GM23248 (cell line): ENCODE measurements at places on chromosomes 3 and 15. TPM values are rescaled to one million over a fixed set of nuclear protein-coding genes. Genes with fewer than 3 reads are reported as not detected.
A peak's percentile ranks its signal among the peaks of the same experiment; 100 is the strongest.

The MNS1 gene
- total RNA-seq: 1.4 and 2.9 TPM in 2 replicates

DNA sequence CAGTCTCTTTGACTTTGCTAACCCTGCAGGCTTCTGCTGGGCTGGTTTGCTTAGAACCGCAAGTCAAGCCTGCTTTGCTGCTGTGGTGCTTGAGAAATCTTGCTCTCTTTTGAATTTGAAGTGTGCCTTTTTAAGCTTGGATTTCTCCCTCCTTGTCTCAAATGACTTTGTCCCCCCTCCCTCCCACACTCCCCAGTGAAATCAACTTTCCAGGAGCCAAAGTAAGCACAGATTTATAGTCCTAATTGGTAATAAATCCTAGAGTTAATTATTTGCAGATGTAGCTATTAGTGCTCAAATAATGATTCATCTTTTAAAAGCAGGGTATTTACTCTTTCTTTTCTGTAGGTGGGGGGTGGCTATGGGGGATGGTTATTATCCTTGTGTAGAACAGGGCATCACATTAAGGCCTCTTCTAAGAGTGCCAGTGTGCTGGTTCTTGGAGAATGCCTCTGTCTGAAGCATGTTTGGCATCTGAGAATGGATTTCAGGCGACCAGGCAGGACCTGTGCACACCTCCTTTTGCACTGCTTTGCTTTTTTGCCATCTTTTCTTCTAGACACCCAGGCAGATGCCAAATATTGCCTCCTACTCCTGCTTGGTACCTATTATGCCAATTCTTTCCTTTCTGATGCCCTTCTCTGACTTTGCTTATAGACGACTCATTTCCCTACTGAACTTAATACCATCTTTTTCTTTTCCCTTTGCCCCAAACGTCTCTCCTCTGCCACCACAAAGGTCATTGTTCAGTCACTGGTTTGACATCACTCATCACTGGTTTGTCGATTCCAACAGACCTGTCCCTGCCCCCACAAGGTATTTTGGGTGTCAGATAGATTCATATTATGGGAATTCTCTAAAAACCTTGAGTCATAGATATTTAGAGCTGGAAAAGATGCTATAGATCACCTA lies 50.7 kb downstream of the CLDN11 start:
- peak; percentile 65 for DNase-seq

The NPAP1 gene
- total RNA-seq: not detected in 2 replicates

DNA sequence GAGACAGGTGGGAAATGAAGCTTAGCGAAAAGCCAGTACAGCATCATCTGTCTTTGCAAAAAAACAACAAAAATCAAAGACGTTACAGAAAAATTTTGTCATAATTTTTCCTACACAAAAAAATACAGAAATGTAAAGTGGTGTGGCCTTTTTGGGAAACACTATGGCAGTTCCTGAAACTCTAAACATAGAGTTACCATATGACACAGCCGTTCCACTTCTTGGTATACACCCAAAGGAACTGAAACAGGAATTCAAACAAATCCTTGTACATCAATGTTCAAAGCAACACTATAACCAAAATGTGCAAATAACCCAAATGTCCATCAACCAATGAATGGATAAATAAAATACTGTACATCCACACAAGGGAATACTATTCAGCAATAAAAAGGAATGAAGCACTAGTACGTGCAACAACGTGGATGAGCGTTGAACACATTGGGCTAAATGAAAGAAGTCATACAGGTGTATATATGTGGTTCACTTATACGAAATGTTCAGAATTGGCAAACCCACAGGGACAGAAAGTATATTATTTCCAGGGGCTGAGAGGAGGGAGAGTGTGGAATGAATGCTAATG lies 46.8 kb downstream of the GLB1 start:
- DNase-seq: no peak

GRCh38 chr3:11523572-11524101 lies 120.1 kb downstream of the VGLL4 start:
- DNase-seq: no peak

DNA sequence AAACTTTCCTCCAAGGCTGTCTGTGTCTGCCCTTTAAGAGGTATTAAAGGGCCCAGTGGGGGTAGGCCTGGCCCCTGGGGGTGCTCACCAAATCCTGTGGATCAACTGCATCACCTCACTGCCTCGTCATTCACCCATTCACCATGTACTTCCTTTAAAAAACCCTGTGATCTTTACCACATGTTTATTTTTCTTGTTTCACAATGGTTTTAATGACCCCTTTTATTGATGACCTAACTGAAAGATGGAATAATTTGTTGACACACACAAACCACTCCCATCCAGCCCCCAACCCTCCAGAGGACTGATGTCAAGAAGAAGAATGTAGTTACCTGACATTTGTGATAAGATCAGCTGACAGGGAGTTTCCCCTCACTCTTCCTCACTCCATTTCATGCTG lies 40.8 kb downstream of the KCNAB1 start:
- no peak for DNase-seq

The IL17RC gene
- total RNA-seq: 41.8 and 49.4 TPM in 2 replicates

DNA sequence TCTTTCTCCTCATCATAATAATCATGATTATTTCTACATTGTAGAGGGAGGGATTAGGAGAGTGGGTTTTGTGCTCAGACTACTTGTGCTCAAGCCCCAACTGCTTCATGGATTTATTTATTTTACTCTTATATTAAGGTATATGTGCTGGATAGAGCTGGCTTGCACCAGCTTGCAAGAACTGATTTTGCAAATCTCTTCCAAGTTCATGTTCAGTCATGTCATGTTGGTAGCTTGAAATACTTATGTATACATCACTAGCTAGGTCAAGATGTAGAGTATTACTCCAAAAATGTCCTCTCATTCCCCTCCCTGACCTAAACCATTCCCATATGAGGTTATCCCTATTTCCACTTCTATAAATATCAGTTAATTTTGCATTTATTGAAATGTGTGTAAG lies 293.9 kb upstream of the RBMS3 start:
- no peak for DNase-seq

DNA sequence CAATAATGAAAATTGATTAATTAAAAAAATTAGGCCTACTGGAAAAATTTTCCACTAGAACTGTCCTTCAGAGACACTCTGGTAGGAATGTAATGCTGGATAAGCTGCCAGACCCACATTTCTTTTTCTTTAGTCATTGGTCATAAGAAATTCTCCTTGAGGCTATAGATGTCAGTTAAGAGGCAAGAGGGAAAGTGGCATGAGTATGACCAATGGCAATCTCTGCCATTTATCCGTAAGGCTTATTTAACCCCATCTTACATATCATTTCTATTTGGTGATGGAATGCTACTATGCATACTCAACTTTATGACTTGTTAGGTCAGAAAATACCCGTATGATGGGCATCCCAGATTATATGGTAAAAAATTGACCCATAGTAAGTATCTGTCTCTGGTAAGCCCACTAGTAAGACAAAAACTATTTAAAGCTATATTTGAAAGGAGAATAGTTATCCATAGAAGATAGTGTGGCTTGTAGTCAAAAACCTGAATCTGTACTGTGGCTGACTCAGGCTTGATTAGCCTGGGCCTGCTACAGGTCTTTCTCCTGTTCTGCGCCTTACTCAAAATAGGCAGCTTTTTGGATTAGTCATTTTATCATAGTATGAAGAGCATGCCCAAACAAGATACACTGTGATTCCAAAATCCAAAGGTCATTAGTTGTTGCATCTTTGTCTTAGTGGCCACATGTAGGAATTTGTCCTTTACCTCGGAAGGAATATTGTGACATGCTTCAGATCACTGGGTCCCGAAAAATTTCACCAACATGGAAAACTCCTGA lies 314.7 kb downstream of the PYDC2 start:
- DNase-seq: peak; percentile 34

DNA sequence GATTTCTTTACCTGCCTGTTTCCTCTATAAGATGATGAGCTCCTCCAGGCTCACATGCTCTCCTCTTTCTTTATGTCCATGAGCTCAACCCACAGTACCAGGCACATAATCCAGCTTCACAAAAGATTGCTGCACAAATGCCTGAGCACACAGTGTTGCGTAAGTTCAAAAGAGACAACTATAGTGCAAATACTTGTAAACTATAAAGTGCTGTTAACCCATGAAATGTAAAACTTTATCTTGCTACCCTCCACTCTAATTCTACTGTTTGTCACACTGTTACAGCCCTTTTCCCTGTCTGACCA lies 101.0 kb upstream of the LPP start:
- DNase-seq: no peak

The GPR27 gene
- not detected in 2 replicates for total RNA-seq

- peak; percentile 40 for DNase-seq
Measured at GRCh38 chr3:125582707-125583106, 12.6 kb downstream of the OSBPL11 start.

- peak; percentile 74 for DNase-seq
Measured at GRCh38 chr15:92112180-92112579, 258.7 kb downstream of the SLCO3A1 start.

The SEMA7A gene
- 132 and 151 TPM in 2 replicates for total RNA-seq

The NMNAT3 gene
- total RNA-seq: not detected in 2 replicates

- DNase-seq: peak; percentile 51
Measured at GRCh38 chr3:156764751-156765150, 61.4 kb upstream of the LEKR1 start.

DNA sequence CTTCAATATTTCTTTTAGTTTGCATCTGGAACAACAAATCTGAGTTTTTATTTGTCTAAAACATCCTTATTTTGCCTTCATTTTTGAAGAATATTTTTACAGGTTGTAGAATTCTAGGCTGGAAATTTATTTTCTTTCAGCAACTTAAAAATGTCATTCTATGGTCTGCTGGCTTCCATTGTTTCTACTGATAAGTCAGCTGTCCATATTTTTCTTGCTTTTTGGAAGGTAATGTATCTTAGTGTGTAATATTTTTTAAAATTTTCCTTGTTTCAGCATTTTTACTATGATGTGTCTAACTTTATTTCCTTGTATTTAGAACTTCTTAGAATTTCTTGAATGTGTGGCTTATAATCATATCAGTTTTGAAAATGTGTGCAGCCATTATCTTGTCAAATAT lies 37.0 kb downstream of the SEMA6D start:
- DNase-seq: peak; percentile 16

The APBA2 gene
- total RNA-seq: 0.65 and 1.1 TPM in 2 replicates

The GPR15 gene
- total RNA-seq: not detected in 2 replicates

DNA sequence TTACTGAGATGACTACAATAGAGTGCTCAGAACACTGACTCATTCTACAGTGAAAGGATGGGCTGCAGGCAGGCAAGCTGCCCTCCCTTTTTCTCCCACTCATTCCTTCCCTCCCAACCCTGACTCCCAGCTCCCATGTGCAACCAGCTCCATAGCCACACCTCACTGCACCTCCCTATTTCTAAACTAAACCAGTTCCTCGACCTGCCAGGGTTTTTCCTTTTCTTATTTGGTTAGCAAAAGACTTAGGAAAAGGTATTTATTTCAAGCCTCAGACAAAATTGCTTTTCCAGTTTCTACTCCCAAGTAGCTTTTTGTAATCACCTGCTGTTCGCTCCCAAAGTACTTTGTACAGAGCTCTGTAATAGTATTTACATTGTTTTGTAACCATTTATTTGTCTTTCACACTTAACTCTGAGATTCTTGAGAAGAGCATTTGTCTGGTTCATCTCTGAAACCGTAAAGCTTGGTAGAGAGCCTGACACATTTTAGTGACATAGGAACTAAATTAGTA lies 2.2 kb downstream of the AADAC start:
- peak; percentile 85 for DNase-seq

DNA sequence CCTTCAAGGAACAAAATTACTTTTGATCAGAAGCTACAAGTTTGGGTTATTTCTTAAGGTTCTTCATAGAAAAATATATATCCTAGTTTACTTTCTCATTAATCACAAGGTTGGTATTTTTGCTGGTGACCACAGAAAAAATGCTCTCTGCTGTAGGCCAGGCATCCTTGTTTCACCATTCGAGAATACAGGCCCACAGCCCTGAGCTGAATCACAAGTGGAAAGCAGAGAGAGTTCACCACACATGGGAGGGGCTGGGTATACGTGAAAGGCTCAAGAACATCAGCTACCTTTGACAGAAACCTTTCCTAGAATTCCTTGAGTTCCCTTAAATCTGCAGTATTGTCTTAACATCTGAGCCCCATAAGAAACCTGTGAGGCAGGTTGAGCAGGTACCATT lies 23.2 kb downstream of the CPEB1 start:
- peak; percentile 63 for DNase-seq

The ARPIN gene
- total RNA-seq: 8.7 and 9.0 TPM in 2 replicates

The TEX9 gene
- 3.7 and 4.3 TPM in 2 replicates for total RNA-seq

GRCh38 chr3:43180027-43180426 lies 74.1 kb upstream of the POMGNT2 start:
- DNase-seq: peak; percentile 81

The CDAN1 gene
- total RNA-seq: 13.0 and 17.8 TPM in 2 replicates

The KLF15 gene
- total RNA-seq: 0.13 and 0.54 TPM in 2 replicates

The WDR72 gene
- not detected in 2 replicates for total RNA-seq

- no peak for DNase-seq
Measured at GRCh38 chr3:48451270-48451669, 4.7 kb downstream of the ATRIP start.

DNA sequence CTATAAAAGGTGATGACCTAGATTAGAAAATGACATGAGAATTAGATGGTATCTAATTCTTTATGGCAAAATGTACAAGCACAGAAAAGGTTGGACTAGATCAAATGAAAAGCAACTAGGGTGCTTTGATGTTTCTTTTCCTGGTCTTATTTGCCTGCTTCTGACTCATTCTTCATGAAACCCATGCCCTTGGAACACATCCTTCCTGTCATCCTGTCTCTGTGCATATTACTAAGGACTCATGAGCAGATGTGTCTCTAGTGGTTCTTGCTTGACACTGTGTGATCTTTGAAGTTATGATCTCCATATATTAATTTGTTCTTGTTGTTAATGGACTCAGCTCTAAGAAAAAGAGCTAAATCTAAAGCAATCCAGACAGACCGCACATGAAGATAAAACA lies 314.0 kb downstream of the ERC2 start:
- DNase-seq: peak; percentile 33

The REC114 gene
- not detected in 2 replicates for total RNA-seq

The FOXL2 gene
- total RNA-seq: 3.6 and 3.7 TPM in 2 replicates

The HSPBAP1 gene
- total RNA-seq: 2.0 and 4.0 TPM in 2 replicates

The ZNF280D gene
- total RNA-seq: 23.3 and 24.6 TPM in 2 replicates

- no peak for DNase-seq
Measured at GRCh38 chr3:189383630-189384029, 211.9 kb downstream of the TPRG1 start.

DNA sequence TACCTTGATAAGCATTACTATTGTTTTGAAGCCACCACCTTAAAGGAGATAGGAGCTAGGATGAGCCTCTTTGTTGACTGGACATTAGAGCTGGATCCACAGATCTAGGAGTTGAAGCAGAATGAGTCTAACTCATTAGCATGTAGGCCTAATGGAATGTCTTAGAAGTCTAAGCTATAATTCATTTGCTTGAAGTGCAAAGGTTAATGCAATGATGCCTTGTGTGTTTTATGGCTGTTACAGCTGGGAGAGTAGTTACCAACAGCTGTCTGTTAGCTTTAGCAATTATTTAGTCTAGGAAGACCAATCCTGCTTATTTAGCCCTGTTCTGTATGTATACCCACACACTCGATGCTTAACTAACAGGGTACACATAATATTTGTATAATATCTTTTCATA lies 419.3 kb downstream of the TUSC7 start:
- DNase-seq: no peak

The LYZL4 gene
- not detected in 2 replicates for total RNA-seq

DNA sequence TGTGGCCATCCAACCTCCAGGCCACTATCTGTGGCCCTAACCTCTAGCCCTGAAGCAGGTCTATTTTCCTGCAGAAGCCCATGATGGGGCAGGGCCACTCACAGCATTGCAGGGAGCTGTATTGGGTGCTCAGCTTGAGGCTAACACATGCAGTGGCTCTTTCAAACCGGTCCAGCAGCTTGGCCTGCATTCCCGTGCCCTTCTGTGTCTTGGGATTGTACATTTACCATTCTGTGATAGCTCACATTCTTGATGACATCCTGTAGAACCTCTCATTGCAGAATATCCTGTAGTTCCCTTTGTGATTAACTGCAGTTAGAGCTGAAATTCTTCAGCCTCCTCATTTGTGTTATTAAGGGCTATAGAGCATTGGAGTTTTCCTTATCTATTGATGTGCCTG lies 60.8 kb upstream of the ANKRD34C start:
- DNase-seq: no peak
